ENCODE measurements at places on chromosomes 2 and 18. TPM values are rescaled to one million over a fixed set of nuclear protein-coding genes. Genes with fewer than 3 reads are reported as not detected.

The ANKRD36B gene
- 37.9 TPM for total RNA-seq

The RGPD5 gene
- total RNA-seq = 30.2 TPM

The FSHR gene
- not detected for total RNA-seq

The SERPINB3 gene
- not detected for total RNA-seq

The TMEM18 gene
- total RNA-seq = 23.3 TPM

The LTBP1 gene
- total RNA-seq = 0.26 TPM

The CCDC178 gene
- not detected for total RNA-seq

The TSHZ1 gene
- total RNA-seq = 13.5 TPM

The CRYGD gene
- not detected for total RNA-seq

The EMILIN1 gene
- total RNA-seq = 1.5 TPM

The LYG2 gene
- not detected for total RNA-seq

The SAG gene
- 0.32 TPM for total RNA-seq

The POMC gene
- total RNA-seq = 5.9 TPM

- DNase-seq = peak; percentile 86
- peak within 1 kb of the TSS; percentile 97 for H3K27ac ChIP-seq
- H3K27me3 ChIP-seq = no peaks in the 10 kb centered on the region
- peak within 1 kb of the TSS; percentile 95 for H3K4me3 ChIP-seq
Measured at GRCh38 chr2:61888267-61889055, at the start of gene CCT4. Gene CCT4, minus strand, starts transcription at chr2:61888656. Its CDS starts 149 bp downstream, at chr2:61888507.

- H3K4me3 ChIP-seq = peak overlapping the region; percentile 5
- H3K27me3 ChIP-seq = no peaks in the 10 kb centered on the region
- peaks cover 2% of the 10 kb centered on the region for H3K36me3 ChIP-seq
- DNase-seq = peak; percentile 56
Measured at GRCh38 chr2:25521665-25522387, 151.6 kb downstream of the DTNB start.

DNA sequence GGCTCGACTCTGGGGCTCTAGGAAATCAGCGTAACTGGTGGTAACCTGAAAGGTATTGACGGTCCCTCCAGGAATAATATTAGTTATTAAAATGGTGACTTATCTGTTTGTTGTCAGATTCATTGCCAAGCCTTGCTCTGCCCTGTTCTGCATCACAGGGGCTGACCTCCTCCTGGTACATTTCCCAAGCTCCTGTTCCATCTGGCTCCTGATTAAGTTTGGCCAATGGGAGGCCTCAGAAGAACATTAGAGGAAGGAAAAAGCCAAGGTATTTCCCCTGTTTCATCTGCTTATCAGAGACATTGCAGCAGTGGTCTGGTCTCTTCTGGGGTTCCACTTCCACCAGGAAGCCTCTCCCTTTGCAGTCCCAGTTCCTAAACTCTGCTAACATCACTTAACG, 527.0 kb downstream of the TNS1 start:
- H3K36me3 ChIP-seq = no peaks in the 10 kb centered on the region
- H3K27me3 ChIP-seq = peaks cover 3% of the 10 kb centered on the region
- H3K4me3 ChIP-seq = no peak overlapping the region
- no peak for DNase-seq
- no peaks in the 10 kb centered on the region for H3K4me1 ChIP-seq

- H3K4me1 ChIP-seq = no peaks in the 10 kb centered on the region
- no peak overlapping the region for H3K4me3 ChIP-seq
- DNase-seq = no peak
- H3K36me3 ChIP-seq = no peaks in the 10 kb centered on the region
- peaks cover 2% of the 10 kb centered on the region for H3K27me3 ChIP-seq
- H3K27ac ChIP-seq = no peak overlapping the region
Measured at GRCh38 chr2:109692013-109692743, 78.0 kb downstream of the SOWAHC start.

DNA sequence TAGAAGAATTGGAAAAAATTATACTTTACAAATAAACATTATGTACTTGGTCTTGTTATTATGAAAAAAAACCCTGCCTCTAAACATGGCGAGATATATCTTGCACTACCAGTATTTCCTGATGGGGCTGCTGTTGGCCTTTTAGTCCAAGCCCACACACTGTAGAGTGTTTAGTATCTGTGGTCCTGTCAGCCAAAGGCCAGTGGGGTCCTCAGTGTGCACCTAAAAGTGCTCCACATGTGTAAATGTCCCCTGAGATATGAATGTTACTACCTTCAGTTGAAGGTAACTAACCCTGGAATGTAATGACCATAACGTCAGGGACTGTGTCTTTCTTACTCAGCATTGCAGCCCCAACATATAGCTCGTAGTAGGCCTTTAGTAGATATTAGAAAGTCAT, 71.1 kb upstream of the HK2 start:
- no peak overlapping the region for H3K27ac ChIP-seq
- H3K27me3 ChIP-seq = peaks cover 5% of the 10 kb centered on the region
- H3K4me3 ChIP-seq = no peak overlapping the region
- DNase-seq = no peak
- no peaks in the 10 kb centered on the region for H3K36me3 ChIP-seq

DNA sequence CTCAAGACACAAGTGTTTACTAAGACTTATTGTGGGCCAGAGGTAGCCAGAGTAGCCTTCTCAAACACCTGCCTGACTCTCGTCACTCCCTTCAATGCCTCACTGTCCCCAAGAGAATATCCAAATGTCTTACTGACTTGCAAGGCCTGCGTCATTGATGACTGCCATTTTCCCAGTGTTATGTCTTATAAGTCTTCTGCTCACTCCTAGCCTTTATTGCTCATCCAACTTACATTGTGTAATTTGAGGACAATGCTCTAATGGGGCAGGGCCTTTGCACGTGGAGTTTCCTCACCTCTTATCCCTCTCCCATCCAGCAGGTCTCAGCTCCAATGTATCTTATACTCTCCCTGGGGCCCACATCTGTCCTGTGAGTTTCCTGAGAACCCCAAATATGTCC, 10.1 kb upstream of the CD226 start:
- peaks cover 20% of the 10 kb centered on the region for H3K4me1 ChIP-seq
- H3K36me3 ChIP-seq = peaks cover 10% of the 10 kb centered on the region
- no peak for DNase-seq
- no peak overlapping the region for H3K4me3 ChIP-seq
- H3K27ac ChIP-seq = no peak overlapping the region

DNA sequence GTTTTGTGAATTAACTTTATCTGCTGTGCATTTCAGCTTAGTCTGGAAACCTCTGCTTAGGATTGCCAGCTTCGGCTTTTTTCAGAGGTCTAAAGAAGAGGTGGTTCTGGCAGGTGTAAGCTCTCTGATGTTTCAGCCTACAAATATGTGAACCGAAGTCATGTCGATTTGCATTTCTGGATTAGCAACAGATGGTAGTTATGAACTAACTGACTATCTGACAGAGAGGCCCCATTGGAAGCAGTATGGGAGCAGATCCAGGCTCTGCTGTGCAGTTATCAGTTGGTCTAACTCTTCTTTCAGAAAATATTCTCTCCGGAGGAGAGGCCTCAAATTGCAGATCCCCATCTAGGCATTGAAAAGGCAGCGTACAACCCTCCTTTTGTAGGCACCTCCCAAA, 32.7 kb upstream of the SPRED2 start:
- H3K4me1 ChIP-seq = no peaks in the 10 kb centered on the region
- no peak overlapping the region for H3K4me3 ChIP-seq
- H3K27ac ChIP-seq = no peak overlapping the region
- peaks cover 36% of the 10 kb centered on the region for H3K27me3 ChIP-seq
- H3K36me3 ChIP-seq = no peaks in the 10 kb centered on the region

DNA sequence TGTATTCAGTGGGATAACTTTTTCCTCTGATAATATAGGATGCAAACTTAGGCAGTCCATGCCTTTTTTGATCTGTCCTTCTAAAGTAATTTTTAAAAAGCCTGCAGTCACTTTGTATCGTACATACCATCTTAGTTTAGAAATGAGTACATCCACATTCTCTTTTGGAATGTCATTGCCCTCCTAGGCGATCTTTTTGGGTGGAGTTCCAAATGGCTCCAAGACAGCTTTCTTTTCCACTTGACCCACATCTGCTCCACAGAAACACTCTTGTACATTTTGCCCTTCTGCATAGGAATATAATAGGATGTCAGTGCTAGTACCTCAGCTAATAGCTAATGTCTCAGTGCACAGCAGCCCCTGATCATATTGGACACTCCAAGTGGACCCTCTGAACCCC, 21.8 kb upstream of the HTR2B start:
- H3K27ac ChIP-seq = no peak overlapping the region
- no peak for DNase-seq
- H3K27me3 ChIP-seq = no peaks in the 10 kb centered on the region
- H3K4me3 ChIP-seq = no peak overlapping the region
- peaks cover 6% of the 10 kb centered on the region for H3K4me1 ChIP-seq
- H3K36me3 ChIP-seq = peaks cover 26% of the 10 kb centered on the region

- peak overlapping the region; percentile 45 for H3K27ac ChIP-seq
- H3K27me3 ChIP-seq = no peaks in the 10 kb centered on the region
- no peaks in the 10 kb centered on the region for H3K36me3 ChIP-seq
- H3K4me1 ChIP-seq = peaks cover 25% of the 10 kb centered on the region
- H3K4me3 ChIP-seq = no peak overlapping the region
- no peak for DNase-seq
Measured at GRCh38 chr18:53937037-53937436, 287.4 kb downstream of the MBD2 start.

DNA sequence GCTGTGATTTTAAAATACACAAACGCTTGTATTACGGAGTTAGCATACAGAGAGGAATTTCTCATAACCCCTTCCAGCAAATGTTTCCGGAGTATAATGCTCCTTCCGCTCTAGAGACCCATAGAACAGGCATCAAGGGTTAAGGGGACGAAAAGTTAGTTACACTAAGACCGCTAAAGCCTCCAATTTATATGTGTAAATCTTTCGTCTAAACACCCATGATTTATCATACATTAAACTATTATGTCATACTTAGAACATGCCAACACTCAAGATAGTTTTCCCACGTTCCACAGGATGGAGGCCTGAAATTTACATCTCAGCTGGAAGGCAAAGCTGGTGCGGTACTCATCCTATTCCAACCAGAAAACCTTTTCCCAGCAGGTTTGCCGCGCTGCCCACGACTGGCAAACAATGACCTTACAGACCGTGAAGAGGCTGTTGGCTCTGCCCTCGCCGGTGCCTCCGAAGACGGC, 650 bp downstream of the ORMDL1 start:
- peak overlapping the region; percentile 93 for H3K27ac ChIP-seq
- peaks cover 48% of the 10 kb centered on the region for H3K36me3 ChIP-seq
- no peaks in the 10 kb centered on the region for H3K27me3 ChIP-seq
- H3K4me1 ChIP-seq = peaks cover 43% of the 10 kb centered on the region
- DNase-seq = no peak
- peak overlapping the region; percentile 92 for H3K4me3 ChIP-seq

GRCh38 chr2:215900203-215900611, 113.1 kb downstream of the MREG start:
- DNase-seq = no peak
- no peaks in the 10 kb centered on the region for H3K4me1 ChIP-seq
- H3K27me3 ChIP-seq = peaks cover 3% of the 10 kb centered on the region
- no peaks in the 10 kb centered on the region for H3K36me3 ChIP-seq
- H3K4me3 ChIP-seq = no peak overlapping the region

GRCh38 chr2:173119069-173119807, 43.6 kb downstream of the MAP3K20 start:
- H3K4me1 ChIP-seq = peaks cover 23% of the 10 kb centered on the region
- no peak overlapping the region for H3K4me3 ChIP-seq
- peak overlapping the region; percentile 37 for H3K27ac ChIP-seq
- H3K36me3 ChIP-seq = peaks cover 9% of the 10 kb centered on the region

DNA sequence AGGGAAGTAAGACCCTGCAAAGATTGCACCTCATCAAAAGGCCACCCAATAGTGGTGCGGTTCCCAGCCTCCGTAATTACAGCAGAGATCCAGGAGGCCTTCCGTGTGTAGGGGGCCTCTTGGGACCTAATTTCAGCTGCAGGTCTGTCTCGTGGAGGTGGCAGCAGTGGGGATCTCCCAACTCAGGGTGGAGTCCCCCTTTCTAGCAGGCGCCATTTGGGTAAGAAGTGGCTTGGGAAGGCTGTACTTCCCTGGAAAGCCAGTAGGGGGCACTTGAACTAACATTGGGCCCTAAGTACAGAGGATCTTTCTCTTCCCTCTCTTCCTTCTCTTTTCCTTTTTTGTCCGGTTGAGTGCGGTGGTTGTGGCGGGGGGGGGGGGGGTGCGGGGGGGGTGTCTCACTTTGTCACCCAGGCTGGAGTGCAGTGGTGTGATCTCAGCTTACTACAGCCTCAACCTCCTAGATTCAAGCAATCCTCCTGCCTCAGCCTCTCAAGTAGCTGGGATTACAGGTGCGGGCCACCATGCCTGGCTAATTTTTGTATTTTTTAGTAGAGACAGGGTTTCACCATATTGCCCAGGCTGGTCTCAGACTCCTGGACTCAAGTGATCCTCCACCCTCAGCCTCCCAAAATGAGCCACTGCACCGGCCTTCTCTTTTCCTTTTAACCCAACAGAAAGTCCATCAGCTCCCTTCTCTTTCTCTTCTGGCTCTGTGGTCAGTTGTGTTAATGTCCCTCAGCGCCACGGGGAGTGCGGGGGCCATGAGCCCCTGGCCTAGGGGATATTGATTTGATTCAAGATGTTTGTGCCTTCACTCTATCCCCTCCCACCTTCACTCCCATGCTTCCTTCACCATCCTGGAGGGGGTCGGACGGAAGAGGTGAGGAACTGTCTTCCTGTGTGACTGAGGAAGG, 32.0 kb downstream of the CENPO start:
- no peak for DNase-seq
- peaks cover 32% of the 10 kb centered on the region for H3K36me3 ChIP-seq
- H3K4me3 ChIP-seq = no peak overlapping the region
- no peaks in the 10 kb centered on the region for H3K27me3 ChIP-seq

GRCh38 chr2:199019898-199020507, 437.7 kb downstream of the SATB2 start:
- DNase-seq = no peak
- H3K27ac ChIP-seq = no peak overlapping the region
- no peaks in the 10 kb centered on the region for H3K4me1 ChIP-seq
- no peaks in the 10 kb centered on the region for H3K27me3 ChIP-seq
- H3K36me3 ChIP-seq = no peaks in the 10 kb centered on the region

GRCh38 chr2:71082402-71083252, 14.2 kb downstream of the NAGK start:
- H3K27ac ChIP-seq = no peak overlapping the region
- no peak overlapping the region for H3K4me3 ChIP-seq
- DNase-seq = no peak
- peaks cover 10% of the 10 kb centered on the region for H3K36me3 ChIP-seq

GRCh38 chr2:200367155-200367554, 60.7 kb downstream of the SPATS2L start:
- no peak overlapping the region for H3K4me3 ChIP-seq
- H3K27me3 ChIP-seq = no peaks in the 10 kb centered on the region
- no peak overlapping the region for H3K27ac ChIP-seq
- DNase-seq = no peak
- peaks cover 6% of the 10 kb centered on the region for H3K36me3 ChIP-seq

Data from activated T-helper 1 cell treated with anti-CD3 and anti-CD28 coated beads, Interleukin-12 subunit alpha, Interleukin-12 subunit beta, Interleukin-2, Interleukin-4 antibody, amounts not matched to agents 30 ng/mL and 10 ng/mL and 1 ng/mL, durations not matched to agents 14 hours and 24 hours and 36 hours (primary cell).